ENCODE measurements at places on chromosomes 5 and 9. TPM values are rescaled to one million over a fixed set of nuclear protein-coding genes. Genes with fewer than 3 reads are reported as not detected.

Gene EQTN
- polyA plus RNA-seq: not detected

Gene FGF10
- polyA plus RNA-seq: 0.27 TPM

Gene MCTP1
- polyA plus RNA-seq: 0.91 TPM

Gene C9orf50
- polyA plus RNA-seq: not detected

Gene IRGM
- polyA plus RNA-seq: 0.07 TPM

- no peaks in the 10 kb centered on the region for H3K36me3 ChIP-seq
- no peaks in the 10 kb centered on the region for H3K27me3 ChIP-seq
- DNase-seq: no peak
- H3K4me3 ChIP-seq: no peak overlapping the region
Observed at GRCh38 chr9:95808011-95808410, 67.5 kb upstream of the ERCC6L2 start.

GRCh38 chr9:16386827-16387077 lies 483.7 kb downstream of the BNC2 start:
- no peaks in the 10 kb centered on the region for H3K4me1 ChIP-seq
- no peak for DNase-seq
- H3K27ac ChIP-seq: no peak overlapping the region
- no peaks in the 10 kb centered on the region for H3K27me3 ChIP-seq
- no peaks in the 10 kb centered on the region for H3K36me3 ChIP-seq

DNA sequence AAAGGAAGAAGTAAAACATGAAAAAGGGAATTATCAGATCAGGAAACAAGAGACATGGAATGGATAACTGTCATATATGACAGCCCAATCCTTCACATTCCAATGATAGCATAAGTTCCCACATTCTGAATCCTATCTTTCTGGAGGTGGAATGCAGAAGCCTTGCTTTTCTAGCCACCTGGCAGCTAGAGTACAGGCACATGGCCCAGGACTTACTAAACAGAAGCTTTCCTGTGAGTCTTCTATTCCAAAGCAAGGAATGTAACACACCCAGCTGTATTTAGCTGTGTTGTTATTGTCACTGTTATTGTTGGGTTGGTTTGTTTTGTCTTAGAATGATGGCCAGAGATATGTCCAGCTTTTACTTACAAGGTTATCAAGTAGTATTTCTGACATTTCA lies 780.5 kb upstream of the ZNF608 start:
- no peak overlapping the region for H3K27ac ChIP-seq
- H3K4me3 ChIP-seq: no peak overlapping the region
- H3K27me3 ChIP-seq: no peaks in the 10 kb centered on the region
- H3K4me1 ChIP-seq: peaks cover 4% of the 10 kb centered on the region
- no peak for DNase-seq

DNA sequence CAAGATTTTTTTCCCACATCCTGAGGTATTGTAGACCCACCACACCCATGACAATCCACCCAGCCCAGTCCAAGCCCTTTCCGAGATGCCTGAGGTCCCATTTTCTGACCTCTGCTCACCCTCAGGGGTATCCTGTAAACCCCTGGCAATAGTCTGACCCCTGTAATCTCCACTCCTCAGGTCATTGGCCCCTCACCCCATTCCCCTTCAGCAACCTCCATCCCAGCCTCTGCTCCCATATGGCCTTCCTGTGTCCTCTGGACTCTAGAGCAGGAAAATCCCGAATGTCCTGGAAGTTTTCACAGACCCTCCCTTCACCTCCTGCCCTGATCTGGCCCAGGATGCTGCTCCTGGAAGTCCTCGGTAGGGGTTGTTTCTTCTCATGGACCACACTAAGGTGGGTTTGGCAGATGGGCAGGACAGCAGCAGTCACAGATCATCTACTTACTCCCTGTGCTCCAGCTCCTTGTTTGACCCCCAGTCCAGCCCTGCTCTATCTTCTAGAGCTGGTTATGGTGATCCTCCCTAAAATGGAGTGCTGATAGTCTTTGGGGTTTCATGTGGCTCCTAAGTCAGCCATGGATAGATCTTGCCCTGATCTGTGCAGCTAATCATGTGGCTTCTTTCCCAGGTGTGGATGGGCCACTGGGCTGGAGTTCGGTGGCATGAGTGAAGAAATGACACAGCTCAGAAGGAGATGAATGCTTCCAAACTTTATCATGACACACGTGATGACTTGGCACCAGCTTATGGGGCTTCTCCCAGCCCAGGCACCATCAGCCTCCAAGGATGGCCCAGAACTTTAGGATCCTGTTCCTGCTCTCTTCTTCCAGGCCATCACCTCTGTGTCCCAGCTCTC lies 12.0 kb upstream of the ACSL6 start:
- H3K27me3 ChIP-seq: peaks cover under 1% of the 10 kb centered on the region
- no peaks in the 10 kb centered on the region for H3K4me1 ChIP-seq
- DNase-seq: no peak
- no peak overlapping the region for H3K27ac ChIP-seq
- H3K36me3 ChIP-seq: no peaks in the 10 kb centered on the region
- no peak overlapping the region for H3K4me3 ChIP-seq
